ENCODE measurements at places on chromosomes 1 and 21. TPM values are rescaled to one million over a fixed set of nuclear protein-coding genes. Genes with fewer than 3 reads are reported as not detected.

LCE1E gene
- not detected for total RNA-seq

DNA sequence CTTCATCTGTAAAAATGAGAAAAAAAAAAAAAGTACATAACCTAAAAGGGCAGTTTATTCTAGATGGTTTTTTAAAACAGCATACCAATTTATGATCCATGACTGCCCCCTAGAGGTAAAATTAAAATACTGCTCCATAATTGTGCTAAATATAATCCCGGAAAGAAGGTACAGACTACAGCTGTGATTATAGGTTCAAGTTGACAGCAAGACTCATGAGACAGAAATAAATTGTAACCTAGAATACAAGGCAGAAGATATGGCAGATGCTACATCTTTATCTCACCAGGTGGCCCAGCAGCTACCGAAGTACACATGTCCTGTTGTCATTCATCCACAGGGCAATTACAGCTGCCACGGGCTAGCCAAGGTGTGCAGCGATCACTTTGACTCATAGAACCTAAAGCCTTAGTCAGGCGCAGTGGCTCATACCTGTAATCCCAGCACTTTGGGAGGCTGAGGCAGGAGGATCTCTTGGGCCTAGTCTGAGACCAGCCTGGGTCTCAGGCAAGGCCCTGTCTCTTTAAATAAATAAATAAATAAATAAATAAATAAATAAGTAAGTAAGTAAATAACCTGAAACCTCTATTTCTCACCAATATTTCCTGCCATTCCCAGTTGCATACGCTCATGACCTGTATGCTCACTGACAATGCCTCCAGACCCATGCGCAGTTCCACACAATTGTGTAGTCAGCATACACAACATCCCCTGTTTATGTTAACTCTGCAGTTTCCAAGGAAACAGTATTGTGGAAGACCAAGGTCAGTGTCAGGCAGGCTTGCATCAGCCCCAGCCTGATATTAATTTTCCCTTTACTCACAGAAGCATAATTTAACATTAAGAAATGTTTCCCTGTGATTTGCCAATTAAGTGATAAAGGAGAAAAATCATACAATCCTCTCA, 18.3 kb upstream of the PPIE start:
- H3K27me3 ChIP-seq: peaks cover 77% of the 10 kb centered on the region
- no peak overlapping the region for H3K27ac ChIP-seq
- no peaks in the 10 kb centered on the region for H3K4me1 ChIP-seq
- DNase-seq: no peak

DNA sequence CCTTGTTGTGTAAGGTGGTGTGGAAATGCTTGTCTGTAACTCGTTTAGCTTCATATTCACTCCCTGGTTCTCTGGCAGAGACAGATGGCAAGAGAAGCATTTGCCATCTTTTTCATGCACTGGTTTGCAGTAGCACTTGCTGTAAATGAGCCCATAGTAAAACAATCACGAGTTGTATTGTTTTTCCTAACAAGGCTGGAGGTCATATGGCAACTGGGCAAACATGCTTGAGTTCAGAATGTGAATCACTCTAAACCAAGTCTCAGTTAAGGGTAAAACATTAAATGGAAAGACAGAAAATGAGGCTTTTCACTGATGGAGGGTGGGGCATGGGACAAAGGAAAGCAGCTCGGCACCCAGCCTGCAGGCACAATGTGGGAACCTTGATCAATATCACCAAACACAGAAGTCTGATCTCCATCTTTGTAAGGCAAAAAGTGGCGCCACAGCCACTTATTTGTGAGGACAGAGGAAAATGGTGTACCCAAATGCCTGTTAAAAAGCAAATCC, 26.5 kb upstream of the LPAR3 start:
- peaks cover 17% of the 10 kb centered on the region for H3K4me1 ChIP-seq
- DNase-seq: no peak
- no peak overlapping the region for H3K4me3 ChIP-seq

DNA sequence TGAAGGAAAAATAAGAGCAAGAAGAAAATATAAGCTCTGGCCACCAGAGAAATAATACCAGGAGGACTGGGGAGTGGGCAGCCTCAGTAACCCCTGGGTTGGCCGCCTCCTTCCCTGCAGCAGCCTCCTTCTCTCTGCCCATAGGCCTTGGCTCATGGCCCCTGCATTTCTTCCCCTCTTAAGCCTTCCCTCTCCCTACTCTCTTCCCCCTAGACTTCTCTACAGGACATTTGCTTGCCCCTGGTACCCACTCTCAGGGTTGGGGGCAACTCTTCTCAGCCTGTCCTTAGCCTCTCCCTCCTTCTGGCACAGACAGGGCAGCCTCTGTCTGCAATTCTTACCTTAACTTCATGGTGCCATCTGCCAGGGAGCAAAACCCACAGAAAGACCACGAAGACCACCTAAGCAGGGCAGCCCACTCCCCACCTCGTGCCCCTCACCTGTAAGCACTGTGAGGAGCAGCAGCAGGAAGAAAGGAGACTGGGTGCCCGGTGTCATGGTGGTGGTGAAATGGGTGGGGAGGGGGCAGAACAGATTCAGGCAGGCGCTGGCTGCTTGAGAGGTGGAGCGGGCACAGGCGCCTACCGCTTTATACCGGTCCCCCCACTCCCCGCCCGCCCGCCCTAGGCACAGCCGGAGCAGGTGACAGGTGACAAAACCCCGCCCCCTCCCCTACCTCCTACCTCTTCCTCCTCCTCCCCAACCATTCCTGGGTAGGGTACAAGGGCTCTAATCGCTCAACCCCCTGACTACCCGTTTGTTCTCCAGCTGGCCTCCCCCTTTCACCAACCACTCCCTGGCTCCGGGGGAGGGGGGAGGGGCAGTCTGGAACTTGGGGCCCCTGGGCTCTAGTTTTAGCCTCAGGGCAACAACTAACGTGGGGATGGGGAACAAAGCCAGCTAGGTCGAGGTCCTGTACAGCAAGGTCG, 15.1 kb downstream of the THBS3 start:
- DNase-seq: no peak
- peaks cover 4% of the 10 kb centered on the region for H3K36me3 ChIP-seq
- H3K4me3 ChIP-seq: peak overlapping the region; percentile 77
- peak overlapping the region; percentile 98 for H3K27ac ChIP-seq

DNA sequence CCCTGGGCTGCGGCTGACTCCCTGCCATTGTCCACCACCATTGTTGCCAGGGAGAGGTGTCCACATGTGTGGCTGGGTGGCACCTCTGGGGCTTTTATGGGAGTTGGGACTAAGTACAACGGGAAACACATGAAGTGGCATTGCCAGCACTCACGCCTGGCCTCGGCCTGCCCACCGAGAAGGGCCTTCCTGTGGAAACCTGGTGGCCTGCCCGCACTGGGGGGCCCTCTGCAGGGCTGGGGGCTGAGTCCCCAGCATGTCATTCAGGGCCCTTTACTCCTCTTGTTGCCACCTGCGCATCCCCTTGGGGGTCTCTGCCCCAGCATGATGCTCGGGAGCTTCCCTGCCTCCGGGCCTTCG, 35.5 kb upstream of the RUNX3 start:
- no peak overlapping the region for H3K27ac ChIP-seq
- H3K4me3 ChIP-seq: no peak overlapping the region
- H3K4me1 ChIP-seq: no peaks in the 10 kb centered on the region
- peaks cover 33% of the 10 kb centered on the region for H3K27me3 ChIP-seq

GRCh38 chr1:3312310-3312897, 142.1 kb upstream of the ARHGEF16 start:
- H3K27me3 ChIP-seq: no peaks in the 10 kb centered on the region
- no peak overlapping the region for H3K4me3 ChIP-seq
- H3K36me3 ChIP-seq: peaks cover 1% of the 10 kb centered on the region
- H3K4me1 ChIP-seq: peaks cover 33% of the 10 kb centered on the region
- no peak for DNase-seq
- peak overlapping the region; percentile 92 for H3K27ac ChIP-seq

- no peak overlapping the region for H3K27ac ChIP-seq
- H3K36me3 ChIP-seq: peaks cover 11% of the 10 kb centered on the region
- peaks cover 26% of the 10 kb centered on the region for H3K27me3 ChIP-seq
These were observed 52.4 kb downstream of the ARHGEF10L start for GRCh38 chr1:17591814-17592430.

DNA sequence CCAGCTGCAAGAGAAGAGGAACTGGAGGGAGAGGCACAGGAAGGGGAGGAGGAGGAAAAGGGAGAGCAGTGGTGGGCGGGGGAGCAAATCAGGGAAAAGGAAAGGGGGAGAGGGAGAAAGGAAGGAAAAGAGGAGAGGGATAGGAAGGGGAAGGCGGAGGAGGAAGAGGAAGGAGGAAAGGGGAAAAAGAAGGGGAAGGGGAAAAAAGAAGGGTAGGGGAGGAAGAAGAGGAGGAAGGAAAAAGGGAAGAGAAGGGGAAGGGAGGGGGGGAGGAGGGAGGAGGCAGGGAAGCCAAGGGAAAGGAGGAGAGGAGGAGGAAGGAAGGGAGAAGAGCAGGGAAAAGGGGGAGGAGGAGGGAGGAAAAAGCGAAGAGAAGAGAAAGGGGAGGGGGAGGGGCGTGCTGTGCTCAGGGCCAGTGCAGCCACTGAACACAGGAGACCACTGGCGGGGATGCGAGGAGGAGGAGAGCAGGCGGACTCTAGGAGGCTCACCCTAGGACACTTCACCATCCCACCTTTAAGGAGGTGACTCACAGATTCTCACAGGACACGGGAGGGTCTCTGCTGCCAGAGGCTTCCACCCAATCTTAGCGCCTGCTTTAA, 33.1 kb downstream of the PGBD5 start:
- no peak overlapping the region for H3K27ac ChIP-seq
- no peaks in the 10 kb centered on the region for H3K36me3 ChIP-seq
- H3K4me3 ChIP-seq: no peak overlapping the region
- H3K4me1 ChIP-seq: no peaks in the 10 kb centered on the region
- H3K27me3 ChIP-seq: peaks cover 4% of the 10 kb centered on the region

DNA sequence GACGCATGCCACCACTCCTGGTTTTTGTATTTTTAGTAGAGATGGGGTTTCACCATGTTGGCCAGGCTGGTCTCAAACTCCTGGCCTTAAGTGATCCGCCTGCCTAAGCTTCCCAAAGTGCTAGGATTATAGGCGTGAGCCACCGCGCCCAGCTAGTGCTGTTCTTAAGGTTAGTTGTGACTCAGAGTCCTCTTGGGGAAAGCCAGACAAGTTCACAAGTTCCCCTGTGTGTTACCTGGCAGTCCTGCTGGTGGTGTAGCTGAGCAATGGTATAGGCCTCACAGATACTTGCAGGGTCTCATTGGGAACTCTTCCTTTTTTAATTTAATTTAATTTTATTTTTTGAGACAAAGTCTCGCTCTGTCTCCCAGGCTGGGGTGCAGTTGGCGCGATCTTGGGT, 10.6 kb downstream of the CFAP126 start:
- peaks cover 5% of the 10 kb centered on the region for H3K36me3 ChIP-seq
- no peaks in the 10 kb centered on the region for H3K4me1 ChIP-seq
- no peaks in the 10 kb centered on the region for H3K27me3 ChIP-seq
- DNase-seq: no peak
- H3K27ac ChIP-seq: no peak overlapping the region

DNA sequence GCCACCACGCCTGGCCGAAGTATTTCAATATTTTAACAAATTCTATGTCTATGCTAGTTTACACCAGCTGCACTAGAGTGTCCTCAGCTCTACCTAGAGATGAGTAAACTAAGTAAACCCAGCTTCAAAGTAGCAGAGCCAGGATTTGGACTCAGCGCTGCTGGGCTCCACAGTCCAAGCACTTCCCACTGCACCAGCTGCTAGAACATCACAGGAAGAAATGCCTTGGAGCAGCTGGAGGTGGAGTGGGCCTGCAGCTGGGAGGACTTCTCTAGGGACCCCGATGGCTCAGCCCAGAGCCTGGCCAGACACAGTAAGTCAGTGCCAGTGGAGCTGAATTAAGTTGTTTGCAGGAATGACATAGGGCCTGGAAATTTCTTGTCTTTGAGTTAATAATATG, 10.2 kb upstream of the SMIM12 start:
- peaks cover 46% of the 10 kb centered on the region for H3K27me3 ChIP-seq
- H3K4me1 ChIP-seq: no peaks in the 10 kb centered on the region
- H3K4me3 ChIP-seq: no peak overlapping the region
- H3K27ac ChIP-seq: no peak overlapping the region
- no peak for DNase-seq

DNA sequence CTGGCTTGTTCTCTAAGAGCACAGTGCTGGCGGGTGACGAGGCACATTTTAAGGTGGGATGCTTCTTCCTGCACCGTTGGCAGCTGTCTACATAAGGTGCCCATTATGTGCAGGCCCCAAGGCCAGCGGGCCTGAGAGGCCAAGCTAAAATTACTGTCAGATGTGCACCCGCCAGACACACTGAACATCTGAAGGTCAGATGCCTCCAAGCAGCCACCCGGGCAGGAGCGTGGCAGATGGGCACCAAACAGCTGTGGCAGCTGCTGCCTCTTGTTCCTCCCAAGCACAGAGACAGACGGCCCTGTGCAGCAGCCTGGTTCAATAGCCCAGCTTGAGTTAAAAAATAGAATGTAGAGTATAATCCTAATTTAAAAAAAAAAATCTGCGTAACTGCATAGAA, 211.9 kb upstream of the EDN2 start:
- no peak for DNase-seq
- H3K36me3 ChIP-seq: no peaks in the 10 kb centered on the region
- peaks cover 8% of the 10 kb centered on the region for H3K27me3 ChIP-seq
- no peak overlapping the region for H3K27ac ChIP-seq
- no peak overlapping the region for H3K4me3 ChIP-seq
- H3K4me1 ChIP-seq: no peaks in the 10 kb centered on the region

TRABD2B gene
- 14.5 TPM for total RNA-seq

DNA sequence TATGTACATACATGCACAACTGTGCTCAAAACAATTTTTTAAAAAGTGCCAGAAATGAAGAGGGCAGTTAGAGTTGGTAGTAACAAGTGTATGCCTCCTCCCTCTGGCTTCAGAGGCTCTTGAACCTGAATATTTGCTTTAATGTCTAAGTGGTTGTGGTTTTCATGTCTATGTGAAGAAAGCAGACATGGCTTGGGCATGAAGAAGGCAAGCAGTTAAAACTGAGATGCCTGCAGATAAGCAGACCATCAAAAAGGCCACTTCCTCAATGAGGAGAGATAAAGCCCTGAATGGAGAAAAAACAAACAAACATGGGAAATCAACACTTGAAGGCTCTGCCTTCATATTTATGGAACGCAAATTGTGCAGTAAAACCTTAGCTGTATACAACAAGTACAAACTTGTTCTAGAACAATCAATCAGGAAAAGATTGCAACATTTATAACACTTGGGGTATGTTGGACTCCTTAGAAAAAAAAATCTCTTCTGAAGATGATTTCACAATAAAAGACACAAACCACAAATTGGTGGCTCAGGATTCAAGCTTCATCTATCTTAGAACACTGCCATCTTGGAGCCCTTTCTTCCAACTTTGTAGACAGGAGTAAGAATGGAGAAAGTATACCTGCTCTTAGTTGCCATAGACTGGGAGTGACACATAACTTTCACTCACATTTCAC, 52.7 kb upstream of the PLA2G4A start:
- H3K27me3 ChIP-seq: no peaks in the 10 kb centered on the region
- no peak overlapping the region for H3K4me3 ChIP-seq
- DNase-seq: no peak
- H3K36me3 ChIP-seq: no peaks in the 10 kb centered on the region
- H3K27ac ChIP-seq: no peak overlapping the region
- peaks cover 5% of the 10 kb centered on the region for H3K4me1 ChIP-seq

EXO1 gene
- 16.2 TPM for total RNA-seq

NBPF10 gene
- 3.4 TPM for total RNA-seq

KCNC4 gene
- total RNA-seq: 1.5 TPM

SGIP1 gene
- 12.1 TPM for total RNA-seq

- no peak overlapping the region for H3K27ac ChIP-seq
- no peak overlapping the region for H3K4me3 ChIP-seq
- H3K4me1 ChIP-seq: peaks cover 9% of the 10 kb centered on the region
These were observed 196.4 kb downstream of the KAZN start for GRCh38 chr1:14794906-14795305.

AMY1A gene
- not detected for total RNA-seq

All from progenitor cell of endocrine pancreas (in vitro differentiated cells).